ENCODE measurements at places on chromosomes 6 and 20. TPM values are rescaled to one million over a fixed set of nuclear protein-coding genes. Genes with fewer than 3 reads are reported as not detected.

TMEM63B gene
- total RNA-seq = 12.7 TPM

- H3K4me3 ChIP-seq = no peak overlapping the region
Measured at GRCh38 chr6:170124836-170125235, 166.0 kb downstream of the DLL1 start.

GRCh38 chr6:142249266-142249665, 52.5 kb upstream of the ADGRG6 start:
- DNase-seq = no peak
- H3K4me1 ChIP-seq = no peaks in the 10 kb centered on the region
- no peaks in the 10 kb centered on the region for H3K36me3 ChIP-seq

GRCh38 chr6:99344289-99344688, 5.2 kb downstream of the FAXC start:
- DNase-seq = peak; percentile 81
- no peaks in the 10 kb centered on the region for H3K27me3 ChIP-seq
- H3K27ac ChIP-seq = peak overlapping the region; percentile 76
- no peak overlapping the region for H3K4me3 ChIP-seq
- H3K36me3 ChIP-seq = peaks cover 3% of the 10 kb centered on the region

GRCh38 chr20:24318569-24319352, 150.7 kb upstream of the SYNDIG1 start:
- no peaks in the 10 kb centered on the region for H3K27me3 ChIP-seq
- no peaks in the 10 kb centered on the region for H3K4me1 ChIP-seq
- no peak overlapping the region for H3K27ac ChIP-seq
- no peak overlapping the region for H3K4me3 ChIP-seq

- H3K4me1 ChIP-seq = no peaks in the 10 kb centered on the region
- H3K27ac ChIP-seq = no peak overlapping the region
- no peak overlapping the region for H3K4me3 ChIP-seq
- no peak for DNase-seq
Measured at GRCh38 chr6:33817489-33817888, 13.7 kb upstream of the MLN start.

- H3K27me3 ChIP-seq = no peaks in the 10 kb centered on the region
- no peaks in the 10 kb centered on the region for H3K4me1 ChIP-seq
- no peak overlapping the region for H3K27ac ChIP-seq
- DNase-seq = no peak
- H3K4me3 ChIP-seq = no peak overlapping the region
- no peaks in the 10 kb centered on the region for H3K36me3 ChIP-seq
Measured at GRCh38 chr20:55488593-55488992, 516.7 kb downstream of the CBLN4 start.

Measured in SJSA1 (cell line).